Chondrocyte (in vitro differentiated cells): ENCODE measurements at places on chromosomes 4 and X. TPM values are rescaled to one million over a fixed set of nuclear protein-coding genes. Genes with fewer than 3 reads are reported as not detected.
A peak's percentile ranks its signal among the peaks of the same experiment; 100 is the strongest.

GLUD2 gene
- total RNA-seq, result 0.42 to 0.75 TPM (median 0.46 TPM) in 3 replicates

NLGN3 gene
- total RNA-seq, result 0.52 to 1.1 TPM (median 0.87 TPM) in 3 replicates

TLR8 gene
- total RNA-seq, result not detected in 3 replicates

IGSF1 gene
- total RNA-seq, result 2.8 to 3.9 TPM (median 3.5 TPM) in 3 replicates

CNGA1 gene
- total RNA-seq, result not detected in 3 replicates

UNC5C gene
- 4.7 to 15.5 TPM (median 15.4 TPM) in 3 replicates for total RNA-seq

SNCA gene
- total RNA-seq, result 3.1 to 5.0 TPM (median 3.9 TPM) in 3 replicates

ZNF518B gene
- total RNA-seq, result 26.6 to 35.1 TPM (median 32.9 TPM) in 3 replicates

DKK2 gene
- total RNA-seq, result 107 to 259 TPM (median 109 TPM) in 3 replicates

FGF16 gene
- not detected in 3 replicates for total RNA-seq

TENM3 gene
- 87.0 to 135 TPM (median 87.6 TPM) in 3 replicates for total RNA-seq

MAGEA10 gene
- total RNA-seq, result not detected in 3 replicates

AKAP17A gene
- 33.2 to 38.0 TPM (median 34.3 TPM) in 3 replicates for total RNA-seq

DDIT4L gene
- total RNA-seq, result 0.20 to 0.38 TPM in 2 of 3 replicates, not detected in the other

KIAA1210 gene
- total RNA-seq, result not detected in 3 replicates

TKTL2 gene
- not detected in 3 replicates for total RNA-seq

DOK7 gene
- 0.37 TPM in 1 of 3 replicates, not detected in the others for total RNA-seq

GRCh38 chr4:178349601-178350000 is 907.4 kb upstream of the AGA start:
- no peaks in the 10 kb centered on the region for H3K4me1 ChIP-seq
- H3K4me3 ChIP-seq, result no peak overlapping the region

GRCh38 chr4:5552451-5552850 is 155.9 kb downstream of the EVC2 start:
- H3K27ac ChIP-seq, result no peak overlapping the region
- H3K27me3 ChIP-seq, result no peaks in the 10 kb centered on the region
- no peaks in the 10 kb centered on the region for H3K4me1 ChIP-seq
- DNase-seq, result no peak
- H3K36me3 ChIP-seq, result peaks cover 32% of the 10 kb centered on the region

DNA sequence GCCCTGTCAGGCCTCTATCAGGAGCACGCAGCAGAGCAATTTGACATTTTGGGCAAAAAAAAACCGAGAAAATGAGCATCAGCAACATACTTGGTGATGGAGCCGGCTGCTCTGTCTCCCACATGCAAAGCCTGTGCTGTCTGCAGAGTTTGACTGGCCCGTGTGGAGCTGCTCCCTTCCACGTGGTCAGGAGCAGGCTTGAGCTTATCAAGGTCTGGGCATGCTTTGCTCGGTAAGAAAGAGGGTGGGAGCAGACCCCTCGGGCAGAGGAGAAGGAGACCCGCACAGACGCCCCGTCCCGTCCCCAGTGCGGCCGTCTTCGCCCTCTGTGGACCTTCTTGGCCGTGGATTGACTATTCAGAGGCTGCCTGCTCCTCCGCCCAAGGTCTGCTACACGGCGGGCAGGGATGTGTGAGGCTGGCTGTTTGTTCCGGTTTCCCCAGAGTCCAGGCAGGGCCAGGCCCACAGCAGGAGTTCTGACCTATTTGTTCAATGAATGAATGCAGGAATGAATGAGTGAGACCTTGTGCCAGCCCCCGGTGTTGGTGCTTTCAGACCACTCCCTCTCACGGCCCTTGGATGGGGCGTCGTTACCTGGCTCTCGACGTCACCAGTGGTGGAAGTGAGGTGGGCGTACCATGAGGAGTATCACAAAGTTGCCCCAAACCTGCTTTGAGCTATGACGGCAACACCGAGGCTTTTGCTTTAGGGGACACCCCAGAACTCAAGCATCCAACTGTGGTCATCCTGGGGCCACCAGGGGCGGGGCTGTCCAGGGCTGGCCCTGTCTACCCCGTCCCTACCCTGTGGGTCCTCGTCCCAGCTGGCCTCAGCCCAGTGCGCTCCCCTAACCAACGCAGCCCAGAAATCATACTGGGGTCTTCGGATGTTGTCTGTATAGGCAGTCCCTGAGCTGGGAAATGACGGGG is 54.7 kb upstream of the ADRA2C start:
- peaks cover 10% of the 10 kb centered on the region for H3K27me3 ChIP-seq
- peaks cover 14% of the 10 kb centered on the region for H3K4me1 ChIP-seq
- H3K36me3 ChIP-seq, result no peaks in the 10 kb centered on the region
- no peak overlapping the region for H3K4me3 ChIP-seq
- no peak overlapping the region for H3K27ac ChIP-seq

- H3K27me3 ChIP-seq, result no peaks in the 10 kb centered on the region
- H3K27ac ChIP-seq, result no peak overlapping the region
- DNase-seq, result no peak
These were observed 10.0 kb downstream of the MGST2 start for GRCh38 chr4:139675651-139676050.

- no peaks in the 10 kb centered on the region for H3K27me3 ChIP-seq
- no peaks in the 10 kb centered on the region for H3K4me1 ChIP-seq
- H3K36me3 ChIP-seq, result no peaks in the 10 kb centered on the region
- H3K27ac ChIP-seq, result no peak overlapping the region
These were observed 325.3 kb downstream of the CXXC4 start for GRCh38 chr4:104169437-104169836.

DNA sequence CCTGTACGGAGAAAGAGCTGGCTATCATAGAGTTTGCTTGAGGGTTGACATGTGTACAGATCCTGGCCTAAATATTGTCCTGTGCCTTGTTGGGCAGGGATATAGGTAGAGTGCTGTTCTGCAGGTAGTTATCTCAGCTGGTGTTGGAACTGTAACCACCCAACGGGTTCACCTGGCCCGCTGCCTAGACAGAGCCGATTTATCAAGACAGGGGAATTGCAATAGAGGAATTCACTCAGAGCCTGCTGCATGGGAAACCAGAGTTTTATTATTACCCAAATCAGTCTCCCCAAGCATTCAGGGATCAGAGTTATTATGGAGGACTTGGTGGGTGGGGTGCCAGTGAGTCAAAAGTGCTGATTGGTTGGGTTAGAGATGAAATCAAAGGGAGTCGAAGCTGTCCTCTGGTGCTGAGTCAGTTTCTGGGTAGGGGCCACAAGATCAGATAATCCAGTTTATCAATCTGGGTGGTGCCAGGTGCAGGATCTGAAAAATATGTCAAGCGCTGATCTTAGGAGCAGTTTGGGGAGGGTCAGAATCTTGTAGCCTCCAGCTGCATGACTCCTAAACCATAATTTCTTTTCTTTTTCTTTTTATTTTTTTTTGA is 42.5 kb upstream of the XIAP start:
- DNase-seq, result no peak
- H3K27me3 ChIP-seq, result no peaks in the 10 kb centered on the region
- H3K4me1 ChIP-seq, result no peaks in the 10 kb centered on the region
- no peak overlapping the region for H3K27ac ChIP-seq
- no peaks in the 10 kb centered on the region for H3K36me3 ChIP-seq

- peak overlapping the region; percentile 100 for H3K27ac ChIP-seq
- no peaks in the 10 kb centered on the region for H3K27me3 ChIP-seq
- H3K4me1 ChIP-seq, result peaks cover 61% of the 10 kb centered on the region
- DNase-seq, result no peak
These were observed 1.1 kb downstream of the HCFC1 start for GRCh38 chrX:153970357-153971123.

GRCh38 chrX:104567506-104567905 is 1.5 kb downstream of the IL1RAPL2 start:
- H3K36me3 ChIP-seq, result no peaks in the 10 kb centered on the region
- no peak overlapping the region for H3K27ac ChIP-seq
- no peak overlapping the region for H3K4me3 ChIP-seq
- peaks cover 3% of the 10 kb centered on the region for H3K4me1 ChIP-seq
- DNase-seq, result peak; percentile 54

- peaks cover 5% of the 10 kb centered on the region for H3K36me3 ChIP-seq
- H3K27me3 ChIP-seq, result no peaks in the 10 kb centered on the region
- peaks cover 7% of the 10 kb centered on the region for H3K4me1 ChIP-seq
- no peak overlapping the region for H3K27ac ChIP-seq
- DNase-seq, result no peak
These were observed 33.5 kb upstream of the SH3KBP1 start for GRCh38 chrX:19920945-19921344.

GRCh38 chr4:1026115-1026514 is 14.7 kb downstream of the FGFRL1 start:
- H3K4me1 ChIP-seq, result peaks cover 4% of the 10 kb centered on the region
- DNase-seq, result no peak
- H3K4me3 ChIP-seq, result no peak overlapping the region
- H3K27me3 ChIP-seq, result no peaks in the 10 kb centered on the region

DNA sequence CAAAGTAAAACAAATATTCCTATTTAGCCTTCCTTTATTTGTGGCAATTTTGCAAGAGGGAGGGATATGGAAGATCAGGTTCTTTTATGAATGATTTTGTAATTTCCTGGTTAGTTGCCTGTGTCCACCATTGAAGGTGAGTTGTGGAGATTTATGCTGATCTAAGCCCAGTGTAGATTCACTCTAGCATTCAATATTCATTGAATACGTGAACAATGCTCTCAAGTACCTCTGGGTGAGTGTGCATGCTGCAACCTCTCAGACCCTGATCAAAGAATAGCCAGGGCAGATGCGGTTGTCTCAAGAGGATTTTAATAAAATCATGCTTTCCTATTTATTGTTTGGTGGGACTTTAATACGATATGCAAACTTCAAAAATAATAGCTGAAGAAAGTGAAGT is 628.4 kb downstream of the SPRY1 start:
- no peaks in the 10 kb centered on the region for H3K27me3 ChIP-seq
- DNase-seq, result no peak
- peak overlapping the region; percentile 63 for H3K4me3 ChIP-seq
- no peaks in the 10 kb centered on the region for H3K36me3 ChIP-seq
- peaks cover 36% of the 10 kb centered on the region for H3K4me1 ChIP-seq

DNA sequence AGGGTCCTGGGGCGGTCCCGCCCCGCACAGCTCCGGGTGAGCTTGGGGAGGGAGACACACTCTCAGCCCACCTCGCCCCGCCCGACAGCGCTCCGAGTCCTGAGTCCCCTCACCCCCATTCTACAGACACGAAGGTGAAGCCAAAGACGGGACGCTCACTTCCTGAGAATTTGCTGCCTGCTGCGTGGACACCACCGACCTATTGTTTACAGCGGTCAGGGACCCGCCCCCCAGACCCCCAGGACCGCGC is 796 bp upstream of the ZNF141 start:
- DNase-seq, result no peak
- H3K27ac ChIP-seq, result peak overlapping the region; percentile 99
- H3K27me3 ChIP-seq, result no peaks in the 10 kb centered on the region
- H3K36me3 ChIP-seq, result peaks cover 5% of the 10 kb centered on the region

DNA sequence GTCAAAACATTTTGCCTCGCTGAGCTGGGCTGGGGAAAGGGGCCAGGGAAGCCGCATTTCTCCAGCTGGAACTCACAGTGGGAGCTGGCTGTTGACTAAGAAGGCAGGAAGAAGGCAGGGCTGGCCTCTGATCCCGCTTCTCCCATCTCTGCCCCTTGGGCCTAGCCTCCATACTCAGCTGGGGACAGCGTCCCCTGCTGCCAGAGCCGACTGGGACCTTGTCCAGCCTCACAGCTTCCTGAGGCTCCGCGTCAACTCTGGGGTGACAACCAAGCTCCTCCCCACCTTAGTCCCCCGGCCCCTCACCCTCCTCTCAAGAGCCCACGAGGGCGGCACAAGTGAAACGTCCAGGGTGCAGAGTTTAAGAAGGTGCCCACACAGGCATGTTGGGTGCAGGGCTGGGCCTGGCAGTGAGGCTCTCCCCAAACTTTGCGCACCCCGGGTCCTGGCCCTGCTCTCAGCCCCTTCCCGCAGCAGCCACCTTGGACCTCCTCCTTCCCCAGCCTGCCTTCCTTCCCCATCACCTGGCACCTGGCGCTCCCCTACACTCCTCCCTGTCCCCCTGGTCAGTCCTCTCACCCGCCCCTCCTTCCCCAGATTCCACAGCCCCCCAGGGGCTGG is 100.8 kb downstream of the PSAPL1 start:
- DNase-seq, result peak; percentile 69
- no peak overlapping the region for H3K4me3 ChIP-seq
- H3K27me3 ChIP-seq, result peaks cover 5% of the 10 kb centered on the region
- H3K36me3 ChIP-seq, result peaks cover 2% of the 10 kb centered on the region
- no peak overlapping the region for H3K27ac ChIP-seq

GRCh38 chr4:121817701-121818100 is 6.0 kb downstream of the CCNA2 start:
- peak overlapping the region; percentile 4 for H3K27ac ChIP-seq
- DNase-seq, result no peak
- H3K4me3 ChIP-seq, result no peak overlapping the region
- H3K4me1 ChIP-seq, result peaks cover 49% of the 10 kb centered on the region
- H3K36me3 ChIP-seq, result peaks cover 13% of the 10 kb centered on the region

- H3K4me3 ChIP-seq, result no peak overlapping the region
- H3K4me1 ChIP-seq, result no peaks in the 10 kb centered on the region
- no peak for DNase-seq
- H3K27me3 ChIP-seq, result peaks cover 13% of the 10 kb centered on the region
- no peaks in the 10 kb centered on the region for H3K36me3 ChIP-seq
These were observed 231.1 kb upstream of the ARHGAP24 start for GRCh38 chr4:85243857-85244256.

- no peaks in the 10 kb centered on the region for H3K27me3 ChIP-seq
- H3K4me3 ChIP-seq, result no peak overlapping the region
- H3K36me3 ChIP-seq, result peaks cover 3% of the 10 kb centered on the region
- no peak for DNase-seq
- no peaks in the 10 kb centered on the region for H3K4me1 ChIP-seq
These were observed 23.3 kb downstream of the BRCC3 start for GRCh38 chrX:155094468-155095061.

GRCh38 chr4:183966371-183966770 is 61.3 kb downstream of the STOX2 start:
- H3K27me3 ChIP-seq, result peaks cover 3% of the 10 kb centered on the region
- DNase-seq, result no peak
- H3K4me1 ChIP-seq, result no peaks in the 10 kb centered on the region
- no peak overlapping the region for H3K27ac ChIP-seq
- H3K36me3 ChIP-seq, result no peaks in the 10 kb centered on the region

DNA sequence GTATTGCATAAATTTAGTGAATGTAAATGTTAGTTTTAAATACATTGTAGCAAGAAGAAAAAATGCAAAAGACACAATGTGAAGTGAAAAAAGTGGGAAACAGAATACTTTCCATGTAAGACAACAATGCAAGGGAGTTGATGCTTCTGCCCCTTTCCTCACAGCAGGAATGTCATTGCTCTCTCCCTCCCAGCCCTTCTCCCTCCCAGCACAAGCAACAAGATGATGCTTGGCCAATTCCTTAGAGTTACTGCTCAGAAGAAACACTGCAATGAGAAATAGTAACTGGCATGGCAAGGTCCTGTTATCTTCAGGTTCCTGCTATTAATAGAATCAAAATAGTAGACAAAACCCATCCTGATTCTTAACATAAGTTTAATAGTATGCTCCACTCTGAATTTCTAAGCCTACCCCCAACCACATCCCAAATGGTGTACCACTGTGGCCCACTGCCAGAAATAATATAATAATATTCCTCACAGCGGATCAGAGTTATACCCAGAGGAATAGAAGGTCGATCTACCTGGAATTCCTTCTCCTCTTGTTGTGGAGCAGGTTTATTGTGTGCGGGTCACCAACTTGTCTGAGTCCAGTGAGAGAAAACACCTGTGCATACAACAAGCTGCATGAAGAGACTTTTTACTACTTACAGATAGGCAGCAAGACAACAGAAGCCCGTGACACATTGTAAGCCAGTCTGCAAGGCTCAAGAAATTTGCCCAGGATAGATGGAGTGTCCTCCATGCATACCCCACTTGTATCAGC is 69.8 kb upstream of the SLC7A11 start:
- no peaks in the 10 kb centered on the region for H3K36me3 ChIP-seq
- no peak for DNase-seq
- H3K27me3 ChIP-seq, result no peaks in the 10 kb centered on the region
- H3K4me1 ChIP-seq, result peaks cover 51% of the 10 kb centered on the region

- H3K4me3 ChIP-seq, result no peak overlapping the region
- no peak for DNase-seq
- no peak overlapping the region for H3K27ac ChIP-seq
- no peaks in the 10 kb centered on the region for H3K36me3 ChIP-seq
These were observed 1928.4 kb downstream of the STIM2 start for GRCh38 chr4:28788929-28789490.
